Psoas muscle (tissue), 8 donors: ENCODE measurements at places on chromosomes 2 and 18. TPM values are rescaled to one million over a fixed set of nuclear protein-coding genes. Genes with fewer than 3 reads are reported as not detected.

The GALNT3 gene
- total RNA-seq: 0.99 TPM

The CYP1B1 gene
- 25.5 TPM for total RNA-seq

The CHRND gene
- total RNA-seq: 115 TPM

The CAPN13 gene
- not detected for total RNA-seq

The GPR55 gene
- not detected for total RNA-seq

The ICA1L gene
- 5.0 TPM for total RNA-seq

The SATB2 gene
- total RNA-seq: 2.4 TPM

The ANKRD53 gene
- total RNA-seq: 0.40 TPM

The TMEM198 gene
- total RNA-seq: 3.1 TPM

The ERBB4 gene
- 7.5 TPM for total RNA-seq

The ELOA2 gene
- not detected for total RNA-seq

The ABCA12 gene
- total RNA-seq: not detected

The PRSS56 gene
- total RNA-seq: 3.4 TPM

The NFATC1 gene
- total RNA-seq: 21.6 TPM

DNA sequence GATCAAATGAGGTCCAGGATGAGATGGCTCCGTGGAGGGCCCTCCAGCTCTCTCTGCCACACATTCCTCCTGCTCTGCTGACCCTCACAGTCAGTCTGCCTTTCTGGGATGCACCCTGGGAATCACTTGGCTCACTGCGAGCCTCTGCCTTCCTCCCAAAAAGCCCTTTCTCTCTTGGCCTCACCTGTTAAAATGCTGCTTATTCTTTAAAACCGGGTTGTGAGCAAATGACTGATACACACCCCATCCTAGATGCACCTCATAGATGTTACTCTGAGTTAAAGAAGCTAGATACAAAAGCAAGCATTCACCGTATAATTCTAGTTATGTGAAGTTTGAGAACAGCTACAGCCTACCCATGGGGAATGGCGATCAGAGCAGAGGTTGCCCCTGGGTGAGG is 167.7 kb upstream of the MYCN start:
- DNase-seq: no peak

GRCh38 chr2:73494031-73494430 is 108.4 kb downstream of the ALMS1 start:
- DNase-seq: no peak

DNA sequence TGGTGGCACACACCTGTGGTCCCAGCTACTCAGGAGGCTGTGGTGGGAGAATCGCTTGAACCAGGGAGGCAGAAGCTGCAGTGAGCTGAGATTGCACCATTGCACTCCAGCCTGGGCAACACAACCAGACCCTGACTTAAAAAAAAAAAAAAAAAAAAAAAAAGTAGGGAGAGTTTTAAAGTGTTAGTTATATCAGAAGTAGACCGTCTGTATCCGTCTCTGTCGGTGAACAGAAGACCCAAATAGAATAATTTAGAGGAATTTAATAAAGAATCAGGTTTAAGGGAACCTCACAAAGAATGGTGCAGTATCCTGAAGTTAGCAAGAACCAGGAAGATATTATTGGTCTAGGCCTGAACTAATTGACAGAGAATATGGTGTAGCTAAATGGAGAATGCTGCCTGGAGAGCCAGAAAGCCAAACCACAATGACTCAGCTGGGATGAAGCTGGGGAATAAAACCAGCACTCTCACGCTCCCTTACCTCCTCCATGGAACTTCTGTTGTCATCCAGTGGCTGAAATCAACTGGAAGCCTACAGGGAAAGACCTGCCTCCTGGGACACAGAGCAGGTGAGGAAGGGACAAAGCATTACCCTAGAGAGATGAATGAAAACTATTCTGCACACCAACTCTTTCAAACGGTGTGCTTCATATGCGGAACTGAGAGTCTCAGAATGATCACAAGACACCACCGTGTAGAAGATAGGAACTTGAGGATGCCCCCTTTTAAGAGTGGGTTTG is 39.1 kb upstream of the PLEKHM3 start:
- no peak for DNase-seq

DNA sequence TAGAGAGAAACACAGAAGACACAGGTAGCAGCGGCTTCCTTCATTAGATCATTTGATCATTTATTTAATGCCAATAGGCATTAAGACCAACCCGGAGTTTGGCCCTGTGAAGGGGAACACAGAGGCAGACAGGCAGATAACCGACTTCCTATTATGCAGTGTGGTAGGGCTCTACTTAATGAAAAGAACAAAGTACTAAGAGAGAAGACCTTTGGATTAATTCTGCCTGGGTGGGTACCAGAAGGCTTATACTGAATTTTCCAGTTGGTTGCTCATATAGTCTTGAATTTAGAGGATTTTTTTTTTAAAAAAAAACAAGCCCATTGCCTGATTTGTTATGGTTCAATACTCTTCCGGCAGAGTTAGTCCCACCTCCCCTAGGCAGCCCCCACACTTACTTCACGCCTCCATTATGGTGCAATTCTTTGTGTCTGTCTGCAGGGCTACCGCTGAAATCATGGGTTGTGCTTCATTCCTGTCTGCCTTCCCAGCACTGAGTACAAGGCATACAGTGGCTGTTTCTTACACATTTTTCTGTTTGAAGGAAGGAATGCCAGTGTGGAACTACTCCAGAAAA is 244.3 kb upstream of the APCDD1 start:
- no peak for DNase-seq

DNA sequence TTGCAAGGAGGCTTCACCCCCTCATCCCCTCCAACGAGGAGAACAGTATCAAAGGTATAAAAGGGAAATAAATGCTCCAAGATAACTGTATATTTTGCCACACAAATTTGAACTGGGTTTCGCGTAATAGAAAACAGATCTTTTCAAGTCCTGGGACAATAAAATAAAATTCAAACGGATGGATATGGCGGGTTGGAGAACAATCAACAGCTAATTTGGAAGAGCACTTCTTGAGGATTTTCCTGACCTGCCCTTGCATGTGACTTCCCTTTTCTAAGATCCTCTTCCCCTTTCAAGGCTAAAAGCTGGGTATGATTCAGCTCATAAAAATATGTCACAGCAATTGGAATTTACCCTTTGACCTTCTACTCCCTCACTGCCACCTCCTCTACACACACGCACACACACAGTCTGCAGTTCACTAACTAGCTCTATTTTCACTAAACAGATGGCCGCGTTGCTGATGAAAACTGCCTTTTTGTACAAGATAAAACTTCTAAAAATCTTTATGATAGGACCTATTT is 386.9 kb downstream of the FIGN start:
- no peak for DNase-seq

GRCh38 chr18:57208047-57208446 is 61.2 kb downstream of the BOD1L2 start:
- DNase-seq: no peak

DNA sequence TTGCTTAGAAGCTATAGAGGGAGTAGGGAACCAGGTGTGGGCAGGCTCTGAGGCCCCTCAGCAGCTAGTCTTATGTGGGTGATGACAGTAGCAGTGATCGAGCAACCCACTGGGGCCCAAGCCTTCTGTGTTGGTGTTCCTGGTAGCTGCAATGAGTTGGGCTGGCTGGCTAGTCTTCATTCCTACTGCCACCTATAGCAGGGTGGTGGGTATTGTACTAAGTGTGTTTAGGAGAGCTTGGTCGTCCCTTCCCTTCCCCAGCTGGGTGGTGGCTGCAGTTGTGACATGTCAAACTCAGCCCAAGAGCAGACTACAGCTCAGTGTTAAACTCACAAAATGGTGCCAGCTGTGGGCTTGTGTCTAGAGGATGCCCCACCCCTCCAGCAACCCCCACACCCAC is 486.1 kb upstream of the UBE2E3 start:
- DNase-seq: no peak

DNA sequence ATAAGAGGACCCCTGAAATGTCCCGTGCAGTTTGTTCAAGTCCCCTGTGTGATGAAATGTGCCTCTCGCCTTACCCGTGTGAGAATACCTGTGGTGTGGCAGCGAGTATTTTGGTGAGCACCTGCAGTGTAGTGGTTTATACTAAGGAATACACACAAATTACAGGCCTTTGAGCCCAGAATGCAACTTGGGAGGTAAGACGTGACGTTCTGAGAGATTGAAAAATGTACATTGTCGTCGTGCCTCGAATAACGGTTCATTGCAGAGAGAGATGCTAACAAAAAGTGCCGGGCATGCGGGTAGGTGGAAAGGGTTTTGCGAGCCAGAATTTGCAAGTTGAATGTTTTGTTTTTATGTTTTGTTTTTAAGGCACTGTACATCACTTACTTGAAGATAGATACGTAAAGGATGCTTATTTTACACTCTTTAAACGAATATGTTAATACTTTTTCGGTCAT is 867 bp downstream of the RBBP8 start:
- DNase-seq: no peak

DNA sequence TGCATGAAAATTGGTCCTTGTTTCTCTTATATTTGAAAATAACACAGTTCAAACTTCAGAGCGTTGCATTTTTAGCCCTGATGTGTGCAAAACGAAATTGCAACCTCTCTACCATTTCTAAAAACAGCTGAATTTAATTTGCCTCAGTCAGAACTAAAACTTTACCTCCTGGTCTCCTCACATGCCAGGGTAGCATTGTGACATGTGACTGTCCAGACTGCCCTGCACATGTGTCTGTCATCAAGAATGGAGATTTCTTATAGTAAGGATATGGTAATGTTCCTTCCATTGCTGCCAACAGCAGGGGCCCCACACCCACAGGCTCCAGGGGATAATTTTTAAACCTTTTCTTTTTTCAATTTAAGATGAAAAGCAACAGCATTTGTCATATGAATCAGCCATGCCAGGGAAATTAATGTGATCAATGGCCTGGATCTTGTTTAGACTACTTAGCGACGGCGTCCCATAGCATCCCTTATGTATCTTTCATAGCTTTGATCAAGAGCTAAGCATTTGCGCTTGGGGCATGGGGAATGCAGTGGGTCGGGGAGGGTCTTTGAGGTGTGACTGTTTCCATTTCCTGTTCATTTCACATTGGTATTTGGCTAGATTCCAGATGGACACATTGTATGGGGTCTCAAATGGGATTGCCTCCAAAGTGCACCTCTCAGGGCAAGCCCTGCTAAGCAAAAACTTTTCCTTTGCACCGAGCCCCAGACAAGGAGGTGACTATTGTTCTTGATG is 92.4 kb upstream of the RASGRP3 start:
- no peak for DNase-seq

GRCh38 chr2:240915526-240916341 is 9.6 kb downstream of the CROCC2 start:
- peak; percentile 53 for DNase-seq

GRCh38 chr2:203682688-203683130 is 23.7 kb upstream of the CD28 start:
- no peak for DNase-seq

GRCh38 chr2:119775102-119775501 is 15.4 kb downstream of the PTPN4 start:
- DNase-seq: no peak

- DNase-seq: no peak
Measured at GRCh38 chr2:212136216-212136795, 402.3 kb downstream of the ERBB4 start.

- DNase-seq: no peak
Measured at GRCh38 chr18:21194871-21195771, 46.9 kb upstream of the GREB1L start.

- no peak for DNase-seq
Measured at GRCh38 chr2:181374781-181375675, 82.2 kb upstream of the ITGA4 start.

GRCh38 chr2:183029219-183029618 is 9.0 kb downstream of the NCKAP1 start:
- DNase-seq: no peak

DNA sequence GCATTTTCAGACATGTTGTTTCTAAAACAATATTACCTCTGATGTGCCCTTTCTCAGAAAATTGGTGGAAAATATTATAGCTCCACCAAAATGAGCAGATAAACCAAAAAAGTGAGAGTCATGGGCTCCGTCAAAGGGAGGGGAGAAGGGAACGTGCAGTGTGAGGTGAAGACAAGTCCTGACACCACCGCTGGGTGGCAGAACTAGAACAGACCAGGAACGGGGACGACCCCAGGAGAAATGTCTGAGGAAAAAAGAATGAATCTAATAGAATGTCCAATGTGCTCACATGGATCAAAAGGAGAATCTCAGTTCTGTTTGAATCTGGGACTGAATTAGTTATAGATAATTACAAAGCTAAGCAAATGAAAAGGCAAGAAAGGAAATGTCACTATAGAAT is 22.6 kb upstream of the BCL2 start:
- no peak for DNase-seq

- peak; percentile 39 for DNase-seq
Measured at GRCh38 chr18:79416677-79417052, 20.9 kb downstream of the NFATC1 start.

DNA sequence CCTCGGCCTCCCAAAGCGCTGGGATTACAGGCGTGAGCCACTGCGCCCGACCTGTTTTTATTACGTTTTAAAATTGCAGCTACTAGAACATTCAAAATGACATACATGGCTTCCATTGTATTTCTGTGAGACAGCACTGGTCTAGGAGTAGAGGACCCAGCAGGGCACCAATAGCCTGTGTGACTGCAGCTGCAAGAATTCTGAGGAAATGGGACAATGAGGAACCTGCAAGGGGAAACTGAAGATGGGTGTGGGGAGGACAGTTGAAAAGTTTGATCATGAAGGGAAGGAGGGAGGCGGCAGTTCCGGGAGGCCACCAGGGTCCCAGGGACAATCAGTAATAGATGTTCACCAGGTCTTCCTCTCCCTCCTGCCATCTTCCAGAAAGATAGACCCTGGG is 13.9 kb upstream of the DNPEP start:
- DNase-seq: no peak

DNA sequence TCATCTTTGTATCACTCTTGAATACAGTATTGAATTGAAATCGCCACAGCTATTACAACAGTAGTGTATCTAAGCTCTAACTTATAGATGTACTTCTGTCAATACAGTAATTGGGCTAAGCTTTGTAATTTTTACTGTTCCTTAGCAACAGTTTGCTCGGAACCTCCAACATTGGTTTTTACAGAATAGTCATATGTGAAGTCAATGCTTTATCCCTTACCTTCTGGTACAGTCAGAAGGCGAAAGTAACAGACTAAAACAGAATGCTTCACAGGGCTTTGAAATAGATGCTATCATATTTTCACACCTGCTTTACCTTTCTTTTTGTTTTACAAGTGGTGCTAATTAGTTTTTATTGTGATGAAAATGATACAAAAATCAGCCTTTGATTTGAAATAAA is 46.9 kb upstream of the CYP20A1 start:
- DNase-seq: no peak

GRCh38 chr18:10454681-10455557 is 484 bp downstream of the APCDD1 start:
- no peak for DNase-seq

DNA sequence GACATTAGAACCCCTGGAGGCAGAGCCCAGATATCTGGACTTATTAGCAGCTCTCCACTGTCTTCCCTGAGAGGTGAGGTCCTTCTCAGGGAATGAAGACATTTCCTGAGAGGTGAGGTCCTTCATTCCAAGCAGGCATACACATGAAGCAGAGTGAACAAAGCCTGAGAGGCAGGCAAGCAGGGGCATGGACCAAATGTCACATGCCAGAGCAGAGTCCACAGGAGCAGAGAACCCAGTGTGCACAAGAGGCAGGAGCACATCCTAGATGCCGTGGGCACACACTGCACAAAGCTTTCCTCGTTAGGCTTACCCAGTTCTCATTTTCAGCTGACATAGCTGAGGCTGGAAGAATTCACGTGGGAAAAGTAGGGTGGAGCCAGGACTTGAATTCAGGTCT is 759.9 kb upstream of the HS6ST1 start:
- no peak for DNase-seq

GRCh38 chr2:234650911-234651310 is 154.0 kb upstream of the ARL4C start:
- DNase-seq: no peak
